ENCODE measurements at places on chromosomes 4 and X.

DNA sequence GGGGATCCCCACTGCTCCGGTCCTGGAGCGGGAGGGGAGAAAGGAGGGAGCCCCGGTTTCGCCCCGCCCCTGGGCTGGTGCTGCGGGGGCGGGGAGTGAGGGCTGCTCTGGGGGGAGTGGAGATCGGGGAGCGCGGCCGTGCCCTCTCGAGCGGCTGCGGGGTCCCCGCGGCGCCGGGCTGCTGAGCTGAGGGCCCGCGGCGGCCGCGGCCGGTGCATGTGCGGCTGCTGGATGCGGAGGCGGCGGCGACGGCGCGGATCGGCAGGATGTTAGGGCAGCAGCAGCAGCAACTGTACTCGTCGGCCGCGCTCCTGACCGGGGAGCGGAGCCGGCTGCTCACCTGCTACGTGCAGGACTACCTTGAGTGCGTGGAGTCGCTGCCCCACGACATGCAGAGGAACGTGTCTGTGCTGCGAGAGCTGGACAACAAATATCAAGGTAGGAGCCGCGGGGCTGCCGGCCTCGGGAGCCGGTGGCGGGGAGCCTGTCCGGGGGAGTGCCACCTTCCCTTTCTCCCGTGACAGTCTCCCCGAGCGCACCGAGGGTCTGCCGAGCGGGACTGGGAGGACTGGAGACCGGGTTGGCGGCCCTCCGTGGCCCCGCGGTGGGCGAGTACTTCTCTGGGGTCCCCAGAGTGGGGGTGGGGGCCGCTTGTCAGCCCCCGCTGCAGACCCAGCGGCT is at the start of gene ING2:
ING2 (plus strand) TSS at position 129 of the 681 bp plus-strand sequence; CDS start at position 267, 138 bp downstream.
- peak; percentile 5 for DNase-seq

- no peak for DNase-seq
Measured at GRCh38 chrX:38489341-38489740, 72.0 kb upstream of the TSPAN7 start.

DNA sequence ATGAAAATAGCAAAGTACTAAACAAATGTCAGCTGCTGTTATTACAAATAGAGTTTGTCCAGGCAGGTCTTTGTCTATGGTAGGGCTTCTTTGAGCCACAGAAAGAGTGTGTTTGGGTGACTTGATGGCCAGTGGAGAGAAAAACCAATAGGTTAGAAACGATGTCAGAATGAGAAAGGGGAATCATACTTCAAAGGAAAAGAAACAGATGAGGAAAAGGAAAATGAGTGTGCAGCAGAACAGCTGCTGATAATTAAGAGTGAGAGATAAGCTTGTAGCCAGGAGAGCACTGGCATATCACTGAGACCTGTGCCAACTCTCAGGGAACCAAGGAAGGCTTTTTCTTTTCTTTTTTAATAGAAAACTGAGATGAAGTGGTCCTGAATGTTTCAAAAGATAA is 257.2 kb downstream of the ARHGAP24 start:
- no peak for DNase-seq

GRCh38 chrX:103017542-103017941 is 46.4 kb downstream of the BEX1 start:
- no peak for DNase-seq

GRCh38 chr4:26885912-26886274 is 25.3 kb downstream of the STIM2 start:
- peak; percentile 78 for DNase-seq

DNA sequence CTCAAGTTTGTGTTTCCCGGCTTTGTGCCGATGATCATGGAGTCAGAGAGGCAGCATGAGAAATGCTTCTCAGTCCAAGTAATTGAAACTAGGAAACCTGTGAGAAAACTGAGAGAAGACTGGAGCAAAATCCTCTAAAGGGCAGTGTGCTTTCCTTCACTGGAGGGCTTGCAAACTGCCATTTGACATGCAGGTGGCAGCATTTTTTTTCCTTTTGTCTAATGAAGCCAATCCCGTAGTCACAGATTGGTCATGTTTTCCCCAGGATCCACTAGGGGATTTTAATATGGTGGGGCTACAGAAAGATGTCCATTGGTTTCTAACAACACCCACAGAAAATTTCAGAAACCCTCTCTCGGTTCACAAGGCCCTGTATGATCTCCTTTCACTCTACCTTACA is 117.4 kb upstream of the NUDT10 start:
- no peak for DNase-seq

- no peak for DNase-seq
Measured at GRCh38 chr4:61442936-61443335, 242.8 kb downstream of the ADGRL3 start.

DNA sequence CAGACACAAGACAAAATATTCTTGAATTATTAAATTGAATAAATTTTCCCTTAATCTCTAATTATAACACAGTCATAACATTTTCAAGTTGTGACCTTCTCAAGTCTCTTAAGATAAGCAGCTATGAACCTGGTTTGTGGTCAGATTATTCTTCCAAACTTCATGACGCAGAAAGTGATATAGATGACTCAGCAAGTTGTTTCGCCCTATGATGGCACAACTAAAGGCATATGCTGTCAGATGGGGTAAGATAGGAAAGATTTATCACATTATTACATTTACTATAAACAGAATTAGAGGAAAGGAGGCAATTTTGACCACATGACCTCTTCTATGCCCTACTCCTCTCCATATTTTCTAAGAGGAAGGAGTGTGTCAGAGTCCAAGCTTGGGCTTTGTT is 4.6 kb upstream of the DCAF12L2 start:
- no peak for DNase-seq

Data from CD4-positive, alpha-beta T cell treated with Interleukin-2 at 100 ng/mL for 4 hours (primary cell).